ENCODE measurements at places on chromosomes 7 and 10. TPM values are rescaled to one million over a fixed set of nuclear protein-coding genes. Genes with fewer than 3 reads are reported as not detected.

The LIPN gene
- not detected for total RNA-seq

The TEX47 gene
- total RNA-seq, result not detected

The GHITM gene
- 260 TPM for total RNA-seq

GRCh38 chr10:95572131-95572820, 11.1 kb upstream of the SORBS1 start:
- no peak for DNase-seq

DNA sequence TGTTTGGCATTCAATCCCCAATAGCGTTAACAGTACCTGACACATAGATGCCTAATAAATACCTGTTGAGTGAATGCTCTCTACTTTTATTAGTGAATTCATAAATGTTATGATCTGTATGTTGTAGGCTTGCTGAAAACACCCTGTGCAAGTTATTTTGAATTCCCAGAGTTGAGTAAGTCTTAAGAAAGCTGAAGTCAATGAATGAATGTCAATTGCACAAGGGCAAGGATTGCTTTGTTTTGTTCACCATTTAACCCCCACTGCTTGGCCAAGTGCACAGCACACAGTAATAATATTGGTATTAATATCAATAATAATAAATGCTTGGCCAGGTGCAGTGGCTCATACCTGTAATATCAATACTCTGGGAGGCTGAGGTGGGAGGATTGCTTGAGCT, 10.2 kb downstream of the CPA1 start:
- no peak for DNase-seq

DNA sequence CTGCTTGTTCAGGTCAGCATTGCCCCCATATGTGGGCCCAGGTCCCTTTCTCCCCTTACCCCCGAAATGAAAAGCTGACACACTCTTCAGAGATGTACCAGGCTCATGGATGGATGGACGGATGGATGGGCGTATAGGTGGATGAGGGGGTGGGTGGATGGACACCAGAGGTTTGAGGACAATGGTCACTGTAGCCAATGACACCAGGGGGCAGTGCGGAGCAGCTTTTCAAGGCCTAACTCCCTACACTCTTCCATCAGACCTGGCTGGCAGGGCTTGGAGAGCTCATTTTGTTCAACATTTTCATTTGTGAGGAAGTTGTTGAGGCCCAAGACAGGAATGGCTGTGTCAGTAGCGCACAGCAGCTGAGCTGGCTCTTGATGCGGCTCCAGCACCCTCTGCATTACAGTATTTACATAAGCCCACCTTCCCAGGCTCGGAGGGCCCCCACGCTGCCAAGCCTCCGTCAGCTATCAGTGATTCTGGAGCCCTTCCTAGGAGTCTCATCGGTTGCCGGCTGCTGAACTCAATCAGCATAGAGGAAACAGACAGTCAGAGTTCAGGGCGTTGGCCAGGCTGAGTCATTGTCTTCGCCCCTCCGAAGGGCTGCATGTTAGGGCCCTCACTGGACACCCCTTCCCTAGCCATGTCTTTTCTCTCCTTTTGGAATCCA, 11.6 kb upstream of the FFAR4 start:
- peak; percentile 53 for DNase-seq

- peak; percentile 86 for DNase-seq
These were observed 13.2 kb upstream of the TRA2A start for GRCh38 chr7:23544913-23545354.

GRCh38 chr7:85016286-85016685, 170.6 kb downstream of the SEMA3D start:
- DNase-seq, result no peak

GRCh38 chr10:21213381-21213780, 312.1 kb downstream of the SKIDA1 start:
- no peak for DNase-seq
